NCI-H146 (cell line): ENCODE measurements at places on chromosomes 11 and 22.

GRCh38 chr11:96341211-96342013, 1.6 kb downstream of the MAML2 start:
- DNase-seq = peak; percentile 35

- DNase-seq = no peak
These were observed 37.0 kb downstream of the HORMAD2 start for GRCh38 chr22:30117256-30117655.

DNA sequence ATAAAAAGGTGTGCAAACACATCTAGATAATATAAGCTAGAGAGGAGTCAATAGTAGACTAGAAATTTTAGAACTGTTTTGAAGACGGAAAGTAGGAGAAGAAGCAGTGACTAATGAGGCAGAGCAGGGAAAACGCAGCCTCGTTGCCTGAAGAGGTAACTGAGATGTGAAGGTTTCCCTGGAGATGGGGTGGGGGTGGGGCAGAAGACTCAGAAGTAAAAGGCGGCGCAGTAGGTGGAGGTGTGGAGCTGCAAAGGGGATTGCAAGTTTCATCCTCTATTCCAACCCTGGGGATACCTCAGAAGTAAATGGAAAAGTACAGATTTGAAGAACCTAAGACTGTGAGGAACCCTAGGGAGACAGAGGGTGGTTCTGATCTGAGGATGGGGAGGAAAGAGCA, 109.5 kb downstream of the TMPRSS5 start:
- DNase-seq = no peak

DNA sequence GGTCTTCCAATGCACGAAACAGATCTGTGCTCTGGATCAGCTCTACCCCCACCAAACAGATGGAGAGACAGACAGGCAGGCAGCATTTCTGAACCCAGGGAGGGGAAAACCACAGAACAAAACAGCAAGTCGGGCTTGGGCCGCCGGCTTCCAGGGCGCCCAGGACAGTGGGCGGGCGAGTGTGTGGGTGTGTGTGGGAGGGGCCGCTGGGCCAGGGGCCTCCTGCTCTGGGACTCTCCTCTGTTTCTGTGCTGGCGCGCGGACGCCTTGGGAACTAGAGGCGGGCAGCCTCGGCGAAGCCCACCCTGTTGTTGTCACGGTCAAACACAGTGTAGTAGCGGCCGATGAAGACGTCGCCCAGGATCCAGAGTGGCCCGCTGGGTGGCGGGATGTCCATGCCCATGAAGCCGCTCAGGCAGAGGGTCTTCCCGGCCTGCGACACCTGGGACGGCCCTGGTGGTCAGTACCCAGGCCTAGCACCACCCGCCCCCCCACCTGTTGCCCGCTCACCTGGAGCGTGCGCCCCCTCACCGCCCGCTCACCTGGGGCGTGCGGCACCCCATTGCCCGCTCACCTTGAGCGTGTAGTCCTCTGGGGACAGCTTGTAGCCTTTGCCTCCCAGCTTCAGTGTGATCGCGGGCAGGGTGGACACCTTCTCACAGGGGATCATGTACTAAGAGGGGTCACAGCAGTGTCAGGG, 3.0 kb upstream of the IFITM10 start:
- no peak for DNase-seq

GRCh38 chr22:31085928-31086327, 4.8 kb downstream of the SMTN start:
- DNase-seq = no peak

- peak; percentile 91 for DNase-seq
These were observed 10.8 kb downstream of the EHF start for GRCh38 chr11:34631737-34632104.

DNA sequence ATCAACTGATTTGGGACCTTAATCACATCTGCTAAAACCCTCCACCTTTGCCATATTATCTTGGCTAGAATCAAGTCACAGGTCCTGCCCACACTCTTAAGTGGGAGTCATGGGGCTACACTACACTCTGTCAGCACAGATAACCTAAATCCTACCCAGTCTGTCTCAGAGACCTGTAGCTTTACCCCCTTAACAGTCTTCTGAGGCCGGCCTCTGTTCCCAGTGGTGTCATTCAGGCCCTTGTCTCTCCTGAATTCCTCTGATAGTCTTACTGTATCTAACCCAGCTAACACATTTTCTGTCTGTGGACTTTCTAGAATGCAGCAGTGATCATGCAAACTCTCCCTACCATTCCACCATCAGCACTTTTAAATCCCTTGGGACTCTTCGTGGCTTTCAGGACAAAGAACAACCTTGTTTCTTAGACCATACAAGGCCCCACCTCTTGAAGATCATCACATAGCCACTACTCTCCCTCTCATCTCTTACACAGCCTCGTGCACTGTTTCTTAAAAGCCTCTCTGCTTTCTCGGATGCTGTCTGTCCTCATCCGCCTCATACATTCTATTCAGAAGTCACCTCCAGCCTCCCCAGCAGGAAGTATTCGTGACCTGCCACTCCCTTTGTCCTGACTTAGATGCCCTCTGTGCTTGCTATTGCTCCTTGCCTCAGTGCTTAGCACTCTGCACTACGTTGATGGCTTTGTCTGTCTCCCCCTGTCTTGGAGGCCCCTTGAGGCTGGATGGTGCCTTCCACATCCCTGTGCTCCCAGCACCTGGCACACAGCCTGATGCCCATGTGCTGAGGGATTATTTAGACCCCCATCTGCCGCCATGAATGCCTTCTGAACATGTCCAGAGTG, 57.9 kb downstream of the PANX1 start:
- DNase-seq = no peak

DNA sequence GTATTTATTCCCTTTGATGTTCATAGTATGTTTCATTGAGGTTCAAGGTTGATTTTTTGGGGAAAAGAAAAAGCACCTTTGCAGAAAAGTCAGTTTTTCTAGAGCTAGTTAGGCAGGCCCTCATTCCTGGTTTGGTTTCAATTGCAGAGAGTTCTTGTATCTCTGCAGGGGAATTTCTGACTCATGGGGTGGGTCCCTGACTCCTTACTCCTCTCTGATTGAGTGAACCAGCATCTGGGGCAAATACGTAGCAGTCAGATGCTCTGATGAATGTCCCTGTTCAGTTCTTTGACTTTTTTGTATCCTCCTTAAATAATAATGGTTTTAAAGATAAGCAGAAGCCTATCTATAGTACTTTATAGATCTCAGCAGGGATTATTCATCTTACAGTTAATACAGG, 7.7 kb upstream of the NCR3LG1 start:
- DNase-seq = no peak

GRCh38 chr11:98734686-98735085, 286.1 kb upstream of the CNTN5 start:
- DNase-seq = no peak

DNA sequence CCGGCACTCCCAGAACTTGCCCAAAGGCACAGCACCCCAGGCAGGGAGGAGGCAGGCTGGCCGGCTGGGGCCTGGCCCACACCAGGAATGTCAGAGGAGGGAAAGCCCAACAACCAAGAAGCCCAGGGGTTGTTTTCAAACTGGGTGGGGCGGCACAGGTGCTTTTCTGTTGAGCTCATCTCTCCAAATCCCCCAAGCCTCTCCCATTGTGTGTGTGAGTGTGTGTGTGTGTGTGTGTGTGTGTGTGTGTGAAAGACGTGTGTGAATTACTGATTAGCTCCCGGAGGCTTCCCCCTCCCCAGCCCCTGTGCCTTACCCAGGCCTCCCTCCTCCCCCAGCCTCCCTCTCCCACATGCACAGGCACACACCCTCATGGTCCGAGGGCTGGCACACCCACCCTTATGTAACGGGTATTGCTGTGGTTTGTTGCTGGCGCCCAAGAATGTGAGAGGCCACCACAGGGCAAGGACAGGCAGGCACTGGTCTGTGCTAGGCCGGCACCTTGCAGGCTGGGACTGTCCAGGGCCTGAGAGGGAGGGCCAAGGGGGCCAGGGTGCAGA, 15.9 kb downstream of the TRIM29 start:
- no peak for DNase-seq
